ENCODE measurements at places on chromosomes 3 and 15.
A peak's percentile ranks its signal among the peaks of the same experiment; 100 is the strongest.

GRCh38 chr3:197501496-197501878 lies 54.3 kb downstream of the BDH1 start:
- DNase-seq, result no peak

DNA sequence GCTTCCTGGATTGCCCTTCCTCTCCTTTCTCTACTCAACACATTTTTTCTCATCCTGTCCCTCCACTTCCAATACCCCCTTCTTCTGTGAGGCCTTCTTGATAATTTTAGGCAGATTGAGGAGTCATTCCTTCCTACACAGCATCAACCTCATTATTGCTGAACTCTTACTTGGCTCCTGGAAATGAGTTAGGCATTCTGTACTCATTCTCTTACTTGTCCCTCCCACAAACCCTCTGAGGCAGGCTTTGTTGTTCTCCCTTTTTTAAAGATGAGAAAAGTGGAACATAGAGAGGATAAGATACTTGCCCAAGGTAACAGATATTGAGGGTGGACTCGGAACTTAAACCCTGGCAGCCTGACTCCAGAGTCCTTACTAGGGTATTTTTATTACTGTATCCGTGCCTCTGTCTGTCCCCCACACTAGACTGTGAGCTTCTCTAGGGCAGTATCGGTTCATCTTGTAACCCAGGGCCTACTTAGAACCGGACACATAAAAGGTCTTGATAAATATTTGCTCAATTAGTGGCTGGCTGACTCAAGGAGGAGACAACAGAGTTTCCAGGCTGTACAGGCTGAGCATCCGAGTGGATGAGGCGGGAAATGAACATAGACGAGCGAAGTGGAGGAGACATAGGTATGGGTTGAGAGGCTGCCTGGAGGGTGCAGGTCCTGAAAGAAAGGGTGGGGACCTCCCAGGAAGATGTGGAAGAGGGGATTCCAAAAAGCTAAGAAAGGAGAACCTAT lies 148.7 kb upstream of the ATP2B2 start:
- DNase-seq, result no peak

DNA sequence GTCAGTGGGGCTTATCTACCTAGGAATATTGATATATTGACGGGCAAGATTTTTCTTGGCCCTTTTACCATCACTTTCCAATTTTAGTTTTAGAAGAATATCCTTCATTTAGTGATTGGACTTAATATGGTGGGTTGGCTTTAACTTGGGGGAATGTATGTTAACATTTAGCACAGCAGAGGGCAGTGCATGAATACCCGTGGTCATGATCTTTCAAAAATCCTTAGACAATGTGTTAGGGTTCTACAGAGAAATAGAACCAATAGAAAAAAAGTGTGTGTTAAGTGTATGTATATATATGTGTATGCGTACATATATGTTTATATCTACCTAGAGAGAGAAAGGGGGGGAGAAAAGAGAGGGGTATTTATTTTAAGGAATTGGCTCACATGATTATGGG lies 36.9 kb downstream of the GPR171 start:
- DNase-seq, result no peak

GRCh38 chr3:123741041-123741511 lies 143.1 kb downstream of the MYLK start:
- DNase-seq, result no peak

DNA sequence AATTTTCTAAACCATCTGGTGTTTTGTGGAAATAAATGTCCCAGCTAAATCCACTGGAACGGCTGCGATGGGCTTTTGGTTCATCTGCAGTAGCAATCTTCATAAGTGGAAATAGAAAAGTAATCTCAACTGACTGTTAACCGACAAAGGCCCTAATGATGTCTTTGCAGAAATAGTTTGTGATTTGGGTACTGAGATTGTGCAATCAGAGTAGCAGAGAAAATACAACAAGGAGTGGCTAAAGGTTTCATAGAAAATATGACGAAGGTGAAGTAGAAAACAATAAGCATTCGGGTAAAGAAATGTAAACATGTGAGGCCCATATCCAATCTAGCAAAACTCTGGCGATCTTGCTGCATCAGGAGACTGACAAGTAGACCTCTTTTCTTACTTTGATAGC lies 262.6 kb upstream of the MCTP2 start:
- no peak for DNase-seq

- DNase-seq, result no peak
These were observed 22.4 kb upstream of the SRP14 start for GRCh38 chr15:40061212-40061901.

- no peak for DNase-seq
These were observed 42.5 kb downstream of the CAPN3 start for GRCh38 chr15:42401544-42402454.

- no peak for DNase-seq
These were observed 151.4 kb downstream of the TIGIT start for GRCh38 chr3:114445233-114445632.

DNA sequence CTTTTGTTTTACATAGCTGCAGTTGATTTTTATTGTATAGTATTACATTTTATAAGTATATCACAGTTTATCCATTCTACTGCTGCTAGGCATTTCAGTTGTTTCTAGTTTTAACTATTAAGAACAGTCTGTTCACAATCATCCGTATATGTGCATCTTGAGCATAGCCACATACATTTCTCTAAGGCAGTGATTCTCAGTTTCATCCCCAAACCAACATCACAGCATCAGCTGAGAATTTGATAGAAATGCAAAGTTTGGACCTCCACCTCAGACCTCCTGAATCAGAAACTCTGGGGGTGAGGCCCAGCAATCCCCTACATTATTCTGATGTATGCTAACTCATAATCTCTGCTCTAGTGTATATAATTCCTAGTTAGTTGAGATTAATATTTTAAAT lies 120.8 kb downstream of the VPS8 start:
- no peak for DNase-seq

DNA sequence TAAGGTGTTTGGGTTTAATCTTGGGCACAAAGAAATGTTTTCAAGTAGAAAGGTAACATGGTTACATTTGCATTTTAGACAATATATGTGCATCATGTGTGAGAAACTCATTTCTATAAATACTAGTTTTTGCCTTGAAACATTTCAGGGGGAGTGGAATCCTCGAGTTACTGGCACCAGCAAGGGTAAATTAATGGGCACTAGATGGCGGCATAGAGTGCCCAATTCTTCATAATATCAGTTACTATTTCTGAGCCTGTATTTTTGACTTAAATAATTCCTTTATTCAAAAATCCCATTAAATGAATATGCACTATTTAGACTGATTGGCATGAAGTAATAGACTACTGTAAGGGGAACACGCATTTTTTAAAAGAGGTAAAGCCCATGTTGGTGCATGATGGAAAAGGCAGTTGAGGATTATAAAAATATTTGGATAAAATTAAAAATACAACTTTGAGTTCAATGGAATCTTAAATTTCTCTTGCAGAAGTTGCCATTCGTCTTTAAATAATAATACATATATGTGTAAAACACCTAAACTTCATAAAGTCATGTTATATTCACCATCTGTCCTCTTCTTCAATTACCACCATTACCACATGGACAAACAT lies 106.3 kb downstream of the ZBTB20 start:
- peak; percentile 54 for DNase-seq

DNA sequence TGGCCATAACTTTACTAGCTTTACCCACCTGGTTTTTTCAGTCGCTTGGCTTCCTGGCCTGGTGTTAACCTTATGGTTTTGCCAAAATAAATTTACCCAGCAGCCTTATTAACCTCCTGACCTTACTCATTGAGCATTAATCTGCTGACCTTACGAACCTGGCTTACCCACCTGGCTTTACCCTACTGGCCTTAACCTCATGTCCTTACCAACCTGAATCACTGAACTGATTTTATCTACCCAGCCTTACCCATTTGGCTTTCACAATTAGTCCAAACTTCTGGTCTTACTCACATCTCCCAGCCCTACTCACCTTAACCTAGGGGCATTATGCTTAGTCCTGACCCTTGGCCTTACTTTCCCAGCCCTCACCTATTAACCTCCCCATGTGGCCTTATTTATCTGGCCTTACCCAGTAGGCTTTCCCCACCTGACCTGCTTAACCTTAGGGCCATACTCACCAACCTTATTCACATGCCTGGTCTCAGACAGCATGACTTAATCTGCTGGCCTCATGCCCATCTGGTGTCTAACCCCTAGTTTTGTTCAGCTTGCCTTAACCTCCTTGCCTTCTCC lies 93.4 kb downstream of the IL12A start:
- no peak for DNase-seq

- DNase-seq, result no peak
These were observed 767.8 kb upstream of the GOLIM4 start for GRCh38 chr3:168863561-168863960.

All from AG08395 (cell line).